GM03348 (cell line): ENCODE measurements at places on chromosomes 1 and 21.
A peak's percentile ranks its signal among the peaks of the same experiment; 100 is the strongest.

DNA sequence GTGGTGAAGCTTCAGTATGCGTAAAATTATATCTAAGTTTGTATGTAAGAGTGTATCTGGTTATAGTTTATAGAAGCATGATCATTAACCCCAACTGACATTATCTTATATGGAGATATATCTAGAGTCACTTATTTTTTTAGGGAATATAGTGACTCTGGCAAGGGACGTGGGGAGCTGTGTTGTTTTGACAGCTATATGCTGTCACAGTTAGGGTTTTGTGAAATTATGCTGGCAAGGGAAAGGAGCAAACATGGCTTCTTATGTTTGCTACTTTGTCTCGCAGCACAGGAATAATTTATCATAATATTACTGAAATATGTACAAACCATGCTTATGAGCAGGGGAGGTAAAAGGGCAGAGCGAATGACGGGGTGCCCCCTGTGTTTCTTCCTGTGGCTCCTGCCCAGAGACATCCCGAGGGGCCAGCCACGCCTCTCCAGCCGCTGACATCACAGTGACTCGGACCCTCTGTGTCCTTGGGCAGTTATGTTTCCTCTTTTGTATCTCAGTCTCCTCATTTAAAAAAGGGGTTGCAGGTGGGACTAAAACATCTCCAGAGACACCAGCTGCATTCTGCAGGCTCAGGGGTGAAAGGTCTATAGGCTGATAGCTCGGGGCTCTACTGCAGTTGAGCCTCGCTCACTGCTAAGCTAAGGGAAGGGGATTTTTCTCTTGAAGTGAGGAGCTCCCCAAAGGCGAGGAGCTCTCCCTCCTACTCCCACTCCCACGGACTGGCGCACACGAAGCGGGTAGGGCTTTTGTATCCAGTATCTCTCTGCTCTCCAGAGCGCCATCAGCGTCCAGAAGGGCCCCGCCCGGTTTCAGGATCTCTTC is 14.9 kb downstream of the A3GALT2 start:
- no peak for DNase-seq

DNA sequence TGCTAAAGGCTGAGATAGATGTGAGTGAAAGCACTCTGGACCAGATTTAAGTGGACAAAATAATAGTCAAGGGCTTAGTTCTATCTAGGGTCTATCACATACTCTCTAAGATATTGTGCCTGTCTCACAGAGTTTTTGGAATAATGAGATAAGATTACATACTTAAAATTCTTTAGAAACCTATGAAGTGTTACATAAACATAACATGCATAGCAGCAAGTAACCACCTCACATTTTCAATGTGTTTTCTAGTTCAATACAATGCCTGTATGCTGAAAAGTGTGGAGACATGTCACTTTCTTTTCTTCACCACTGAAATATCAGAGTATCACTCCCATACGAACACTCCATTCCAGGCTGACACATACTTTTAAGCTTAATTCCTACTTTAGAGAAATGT is 16.2 kb downstream of the SDCCAG8 start:
- no peak for DNase-seq

DNA sequence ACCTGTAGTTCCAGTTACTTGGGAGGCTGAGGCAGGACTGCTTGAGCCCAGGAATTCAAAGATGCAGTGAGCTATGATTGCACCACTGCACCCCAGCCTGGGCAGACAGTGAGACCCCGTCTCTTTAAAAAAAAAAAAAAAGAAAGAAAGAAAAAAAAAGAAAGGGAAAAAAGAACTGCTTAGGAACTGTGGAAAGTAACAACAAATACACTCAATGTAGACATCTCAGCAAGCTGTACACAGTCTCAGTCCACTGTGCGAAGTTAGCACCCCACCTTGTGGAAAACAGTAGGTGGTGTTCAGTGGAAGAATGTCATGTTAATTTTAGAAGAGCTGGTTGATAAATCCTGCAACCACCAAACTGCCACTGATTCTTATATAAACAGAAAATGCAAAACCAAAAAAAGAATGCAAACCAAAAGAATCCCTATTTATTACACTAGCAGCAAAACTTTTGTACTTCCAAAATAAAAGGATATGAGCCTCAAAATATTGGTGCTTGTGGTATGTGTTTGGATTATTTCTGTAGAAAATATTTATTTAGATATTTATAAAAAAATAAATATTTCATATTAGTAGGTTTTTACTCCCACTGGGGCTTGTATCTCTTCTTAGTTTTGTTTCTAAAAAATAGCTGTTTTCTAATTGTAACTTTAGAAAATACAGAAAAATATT is 31.1 kb downstream of the ALG14 start:
- peak; percentile 79 for DNase-seq

GRCh38 chr1:167573035-167573434 is 19.5 kb upstream of the CREG1 start:
- DNase-seq: no peak

DNA sequence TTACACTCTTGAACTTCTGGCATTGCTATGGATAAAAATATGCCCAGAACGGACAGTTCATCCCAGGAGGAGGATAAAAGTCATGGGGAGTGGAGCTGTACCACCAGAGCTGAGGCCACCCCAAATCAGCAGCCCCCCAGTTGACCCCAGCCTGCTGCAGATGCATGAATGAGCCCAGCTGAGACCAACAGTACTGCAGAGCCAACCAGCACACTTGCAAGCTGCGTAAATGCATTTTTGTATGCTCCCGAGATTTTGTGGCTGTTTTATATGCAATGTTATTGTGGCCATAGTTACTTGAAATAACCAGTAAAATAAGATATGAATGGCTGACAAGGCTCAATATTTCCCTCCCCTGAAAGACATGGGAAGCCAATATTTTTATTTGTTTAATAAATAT is 264.6 kb downstream of the DUSP10 start:
- DNase-seq: no peak

GRCh38 chr1:156461781-156462647 is 38.6 kb downstream of the MEF2D start:
- no peak for DNase-seq

DNA sequence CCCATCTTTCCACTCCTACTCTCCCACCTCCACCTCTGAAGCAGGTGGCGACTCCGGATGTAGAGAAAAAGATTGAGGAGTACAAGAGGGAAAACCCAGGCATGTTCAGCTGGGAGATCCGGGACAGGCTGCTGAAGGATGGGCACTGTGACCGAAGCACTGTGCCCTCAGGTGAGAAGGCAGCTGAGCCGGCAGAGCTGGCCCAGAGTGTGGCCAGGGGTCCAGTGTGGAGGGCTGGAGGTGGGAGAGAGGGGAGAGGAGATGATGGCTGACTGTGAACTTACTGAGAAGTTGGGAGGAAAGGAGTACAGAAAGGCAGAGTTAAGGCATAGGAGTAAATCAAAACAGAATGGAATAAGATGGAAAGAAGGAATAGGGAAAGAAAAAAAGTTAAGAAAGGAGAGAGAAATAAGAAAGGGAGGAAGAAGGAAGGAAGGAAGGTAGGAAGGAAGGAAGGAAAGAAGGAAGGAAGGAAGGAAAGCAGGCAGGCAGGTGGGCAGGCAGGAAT is 4.5 kb downstream of the PAX7 start:
- no peak for DNase-seq

- no peak for DNase-seq
Measured at GRCh38 chr1:89939693-89940438, 55.0 kb upstream of the ZNF326 start.

DNA sequence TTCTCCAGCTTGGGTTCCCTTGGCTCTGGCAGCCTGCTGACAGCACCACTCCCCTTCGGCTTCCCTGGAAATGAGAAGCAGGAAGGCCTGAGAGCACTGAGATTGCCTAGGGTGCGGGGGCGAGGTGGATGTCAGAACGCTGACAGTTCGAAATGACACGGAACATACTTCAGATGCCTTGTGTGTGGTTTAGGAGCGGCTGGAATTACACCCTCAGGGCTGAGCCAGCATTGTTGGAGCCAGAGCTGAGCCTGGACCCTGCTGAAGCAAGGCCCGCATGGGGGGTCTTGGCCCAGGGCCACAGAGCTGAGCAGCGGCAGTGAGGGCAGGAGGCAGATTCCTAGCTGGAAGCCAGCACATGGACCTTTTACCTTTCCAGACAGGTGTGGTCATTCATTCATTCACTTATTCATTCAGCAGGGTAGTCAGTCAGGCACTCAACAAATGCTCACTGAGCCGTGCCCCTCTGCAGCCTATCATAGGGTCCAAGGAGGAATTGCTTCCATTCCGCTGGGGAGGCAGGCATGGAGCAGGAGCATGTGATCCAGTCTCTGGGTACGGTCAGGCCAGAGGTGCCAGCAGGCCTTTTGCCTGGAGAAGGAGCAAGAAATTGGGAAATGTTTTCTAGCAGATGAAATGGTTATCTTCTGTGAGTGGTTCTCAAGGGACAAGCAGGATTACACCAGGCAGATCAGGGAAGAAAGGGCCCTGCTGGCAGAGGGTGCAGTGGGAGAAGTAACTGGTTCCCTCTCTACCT is 6.6 kb upstream of the FOXE3 start:
- DNase-seq: peak; percentile 89

GRCh38 chr1:107467286-107467685 is 326.4 kb downstream of the NTNG1 start:
- no peak for DNase-seq

DNA sequence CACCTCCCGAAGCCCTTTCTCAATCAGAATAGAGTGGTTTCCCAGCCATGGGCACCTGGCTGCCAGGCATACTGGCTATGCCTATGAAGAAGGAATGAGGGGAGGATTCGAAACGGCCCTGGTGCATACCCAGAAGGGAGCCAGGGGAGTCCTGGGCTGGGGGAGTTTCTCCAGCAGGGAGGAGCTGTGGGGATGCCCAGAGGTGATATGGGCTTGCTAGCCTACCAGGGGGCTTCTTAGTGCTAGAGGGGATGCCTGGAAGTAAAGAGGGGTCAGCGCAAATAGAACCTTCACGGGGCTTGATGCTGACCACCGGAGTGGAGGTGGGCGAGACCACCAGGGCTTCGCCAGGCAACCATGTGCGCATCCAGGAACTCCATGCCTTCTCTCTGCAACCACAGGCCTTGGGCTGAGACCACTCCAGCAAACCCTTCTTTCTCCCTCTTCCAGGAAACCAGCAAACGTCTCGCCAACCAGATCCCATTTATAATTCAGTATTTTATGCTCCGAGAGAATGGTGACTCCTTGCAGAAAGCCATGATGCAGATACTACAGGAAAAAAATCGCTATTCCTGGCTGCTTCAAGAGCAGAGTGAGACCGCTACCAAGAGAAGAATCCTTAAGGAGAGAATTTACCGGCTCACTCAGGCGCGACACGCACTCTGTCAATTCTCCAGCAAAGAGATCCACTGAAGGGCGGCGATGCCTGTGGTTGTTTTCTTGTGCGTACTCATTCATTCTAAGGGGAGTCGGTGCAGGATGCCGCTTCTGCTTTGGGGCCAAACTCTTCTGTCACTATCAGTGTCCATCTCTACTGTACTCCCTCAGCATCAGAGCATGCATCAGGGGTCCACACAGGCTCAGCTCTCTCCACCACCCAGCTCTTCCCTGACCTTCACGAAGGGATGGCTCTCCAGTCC is 18.2 kb upstream of the MX1 start:
- no peak for DNase-seq

DNA sequence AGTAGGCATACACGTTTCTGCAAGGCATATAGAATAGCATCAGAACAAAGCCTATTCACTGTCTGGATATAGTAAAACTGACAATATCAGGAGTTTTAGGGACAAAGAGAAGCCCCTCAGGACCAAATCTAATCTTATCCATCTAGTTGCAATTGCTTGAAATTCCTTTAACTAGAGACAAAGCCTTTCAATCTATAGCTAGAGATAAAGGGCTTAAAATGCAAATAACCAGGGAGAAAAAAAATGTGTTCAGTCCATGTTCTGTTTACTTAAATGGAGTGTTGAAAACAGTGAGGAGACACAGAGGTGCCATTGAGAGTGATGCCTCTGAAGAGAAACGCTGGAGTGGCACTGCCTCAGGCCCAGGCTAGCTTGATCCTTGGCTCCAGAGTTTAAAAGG is 286.1 kb downstream of the DPYD start:
- no peak for DNase-seq

- DNase-seq: no peak
Measured at GRCh38 chr1:201632364-201632952, 93.5 kb downstream of the NAV1 start.

DNA sequence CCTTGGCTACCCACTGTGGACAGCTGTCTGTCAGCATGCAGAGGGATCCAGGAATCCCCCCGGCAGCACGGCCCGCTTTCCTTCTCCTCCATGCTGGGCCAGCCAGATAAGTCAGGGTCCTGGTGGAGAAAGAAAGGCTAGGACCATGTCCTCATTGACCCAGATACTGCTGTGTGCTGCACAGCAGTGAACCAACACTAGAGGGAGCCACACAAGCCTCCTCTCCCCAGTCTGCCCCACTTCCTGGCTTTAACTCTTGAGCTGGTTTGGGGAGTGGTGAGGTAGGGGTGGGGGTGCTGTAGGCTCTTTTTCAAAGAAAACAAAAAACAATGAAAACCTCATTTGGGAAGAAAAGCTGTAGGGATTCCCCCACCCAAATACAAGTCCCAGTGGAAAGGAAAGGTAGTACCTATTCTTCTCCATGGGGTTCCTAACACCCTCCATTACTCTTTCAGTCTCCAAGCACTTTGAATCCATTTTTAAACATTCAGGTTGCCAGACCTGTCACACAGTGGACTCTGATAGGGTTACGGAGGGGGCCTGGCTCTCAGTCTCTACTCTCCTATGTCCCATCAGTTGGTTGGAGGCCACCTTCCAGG is 84.9 kb upstream of the CD1D start:
- DNase-seq: peak; percentile 74

DNA sequence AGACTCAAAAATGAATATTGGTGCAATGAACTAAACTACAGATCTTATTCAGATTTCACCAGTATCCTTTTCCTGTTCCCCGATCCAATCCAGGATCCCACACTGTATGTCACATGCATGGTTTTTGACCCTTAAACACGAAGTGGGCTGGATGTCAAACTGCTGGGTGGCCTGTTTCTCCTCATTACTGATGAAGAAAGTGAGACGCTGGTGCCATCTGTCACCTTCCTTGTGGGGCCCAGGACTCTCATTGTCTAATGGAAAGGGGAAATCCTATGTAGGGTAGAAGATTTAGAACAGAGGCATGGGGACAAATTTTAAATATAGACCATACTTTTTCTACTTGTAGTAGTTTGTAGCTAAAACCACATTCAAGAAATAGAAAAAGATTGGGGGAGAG is 56.2 kb downstream of the DISC1 start:
- no peak for DNase-seq
